Right forelimb (tissue), 1 donor: ENCODE measurements at places on chromosomes 16 and 17.
A peak's percentile ranks its signal among the peaks of the same experiment; 100 is the strongest.

- DNase-seq: no peak
These were observed 22.7 kb downstream of the BCO1 start for GRCh38 chr16:81261049-81261648.

- DNase-seq: no peak
These were observed 21.4 kb upstream of the PVALEF start for GRCh38 chr17:81143717-81144422.

DNA sequence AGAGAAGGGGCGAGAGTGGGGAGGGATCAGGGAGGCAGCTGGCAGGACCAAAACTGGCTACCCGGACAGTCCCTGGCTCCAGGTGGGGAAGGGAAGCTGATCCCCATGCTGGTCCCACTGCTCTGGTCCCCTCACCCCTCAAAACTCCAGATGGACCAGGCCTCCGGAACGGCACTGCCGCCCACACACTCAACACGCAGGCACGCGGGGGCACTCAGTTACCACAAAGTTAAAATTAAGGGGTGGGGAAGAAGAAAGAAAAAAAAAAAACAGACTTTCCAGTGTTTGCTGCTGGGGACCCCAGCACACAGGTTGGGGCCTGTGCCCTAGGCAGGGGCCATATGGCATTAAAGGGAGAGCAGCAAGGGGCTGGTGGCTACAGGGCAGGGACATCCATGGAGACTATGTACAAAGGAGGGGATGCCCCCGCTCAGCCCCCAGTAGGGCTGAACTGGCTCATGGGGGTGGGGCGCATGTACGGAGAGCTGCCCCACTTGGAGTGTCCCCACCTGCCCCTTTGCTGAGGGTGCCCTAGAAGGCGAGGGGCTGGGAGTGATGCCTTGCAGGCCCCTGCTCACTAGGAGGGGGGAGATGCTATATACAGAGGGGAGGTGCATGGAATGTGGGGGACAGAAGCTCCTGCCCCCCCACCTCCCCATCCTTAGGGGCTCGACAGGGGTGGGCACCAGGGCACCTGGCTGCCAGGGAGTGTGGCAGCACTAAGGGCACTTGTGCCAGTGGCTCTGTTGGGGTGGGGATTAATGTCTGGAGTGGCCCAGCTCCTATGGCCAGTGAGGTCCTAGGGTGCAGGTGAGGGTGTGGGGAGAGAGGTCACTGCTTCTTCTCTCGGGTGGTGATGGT is 5.6 kb downstream of the TP53I13 start:
- no peak for DNase-seq

DNA sequence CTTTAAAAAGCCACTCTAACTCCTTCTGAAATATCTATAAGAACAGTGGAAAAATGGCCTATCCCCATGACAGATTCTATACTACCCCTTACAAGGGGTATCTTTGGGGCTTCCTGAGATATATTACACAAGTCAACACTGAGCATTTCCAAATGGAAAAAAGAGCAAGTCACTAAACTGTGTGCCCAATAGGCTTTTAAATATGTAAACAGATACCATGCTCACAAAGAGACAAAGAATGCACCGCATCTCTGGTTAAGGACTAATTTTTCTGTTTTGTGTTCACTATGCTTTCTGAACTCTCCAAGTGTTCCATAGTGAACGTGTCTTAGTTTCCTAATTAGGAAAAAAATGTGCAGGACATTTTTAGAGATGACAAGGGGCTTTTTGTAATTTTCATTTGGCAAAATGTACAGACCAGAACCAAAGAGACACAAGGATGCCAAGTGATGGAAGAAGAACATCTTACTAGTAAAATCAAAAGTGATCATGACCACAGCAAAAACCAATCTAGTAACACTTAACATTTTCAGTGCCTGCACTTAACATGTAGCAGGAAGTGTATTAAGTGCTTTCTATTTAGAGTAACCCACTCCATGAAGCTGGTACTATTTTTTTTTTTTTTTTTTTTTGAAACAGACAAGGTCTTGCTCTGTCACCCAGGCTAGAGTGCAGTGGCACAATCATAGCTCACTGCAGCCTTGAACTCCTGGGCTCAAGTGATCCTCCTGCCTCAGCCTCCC is 21.5 kb downstream of the MYH11 start:
- no peak for DNase-seq

DNA sequence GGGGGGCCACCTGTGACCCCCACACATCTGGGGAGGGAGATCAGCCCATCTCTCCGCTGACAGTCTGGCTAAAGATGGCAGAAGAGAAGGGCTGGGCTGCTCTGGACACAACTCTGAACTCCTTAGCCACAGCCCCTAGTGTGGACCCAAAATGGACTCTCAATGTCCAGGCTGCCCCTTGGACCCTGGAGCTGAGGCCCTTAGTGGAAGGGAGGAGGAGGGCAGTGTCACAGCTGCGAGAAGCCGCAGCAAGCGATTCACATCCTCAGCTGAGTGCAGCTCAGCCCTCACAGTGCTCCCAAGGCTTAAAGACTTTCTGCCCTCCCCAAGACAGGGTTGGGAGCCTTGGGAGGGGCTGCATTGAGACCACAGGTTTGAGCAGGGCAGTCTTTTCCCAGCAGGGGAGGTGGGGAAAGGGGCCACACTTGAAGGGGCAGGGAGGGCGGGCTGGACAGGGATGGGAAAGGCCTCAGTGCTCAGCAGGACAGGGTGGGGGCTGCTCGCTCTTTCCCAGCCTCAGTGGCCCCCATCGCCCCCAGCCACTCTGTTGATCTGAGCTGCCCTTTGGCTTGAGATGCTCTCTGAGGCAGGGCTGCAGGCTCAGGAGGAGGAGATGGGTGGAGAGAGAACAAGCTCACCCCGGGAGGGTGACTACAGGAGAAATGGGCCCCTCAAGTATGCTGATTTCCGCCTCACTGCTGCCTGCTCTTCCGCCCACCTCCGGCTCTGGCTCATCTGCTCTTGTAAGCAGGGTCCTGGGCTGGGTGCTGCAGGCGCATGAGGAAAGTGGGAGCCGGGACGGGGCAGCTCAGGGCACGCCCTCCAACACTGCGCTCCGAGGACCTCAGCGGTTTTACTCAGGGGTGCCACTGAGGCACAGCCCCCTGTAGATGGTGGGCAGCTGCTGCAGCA is 50.9 kb upstream of the MTSS2 start:
- DNase-seq: no peak

GRCh38 chr16:89374393-89374960 is 115.9 kb downstream of the ANKRD11 start:
- DNase-seq: no peak

GRCh38 chr16:86563469-86564345 is 2.9 kb upstream of the FOXC2 start:
- peak; percentile 92 for DNase-seq

DNA sequence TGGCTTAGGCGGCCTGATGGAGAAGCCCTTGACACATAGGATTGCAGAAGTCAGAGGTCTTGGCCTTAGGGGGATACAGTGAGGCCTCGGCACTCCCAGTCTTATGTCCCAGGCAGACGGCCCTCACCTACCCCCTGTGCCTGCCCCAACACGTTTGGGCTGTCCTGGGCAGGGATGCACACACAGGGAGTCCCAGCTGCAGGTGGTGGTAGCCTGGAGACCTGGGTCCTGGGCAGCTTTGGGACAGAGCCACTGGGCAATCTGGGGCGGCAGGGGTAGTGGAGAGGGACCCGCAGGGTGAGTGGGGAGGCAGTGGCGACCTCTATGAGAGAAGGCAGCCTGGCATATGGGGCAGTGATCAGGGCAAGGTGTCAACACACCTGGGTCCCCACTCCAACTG is 48.3 kb downstream of the SDK2 start:
- DNase-seq: no peak

- DNase-seq: no peak
These were observed 102.5 kb downstream of the PARN start for GRCh38 chr16:14527411-14528044.

DNA sequence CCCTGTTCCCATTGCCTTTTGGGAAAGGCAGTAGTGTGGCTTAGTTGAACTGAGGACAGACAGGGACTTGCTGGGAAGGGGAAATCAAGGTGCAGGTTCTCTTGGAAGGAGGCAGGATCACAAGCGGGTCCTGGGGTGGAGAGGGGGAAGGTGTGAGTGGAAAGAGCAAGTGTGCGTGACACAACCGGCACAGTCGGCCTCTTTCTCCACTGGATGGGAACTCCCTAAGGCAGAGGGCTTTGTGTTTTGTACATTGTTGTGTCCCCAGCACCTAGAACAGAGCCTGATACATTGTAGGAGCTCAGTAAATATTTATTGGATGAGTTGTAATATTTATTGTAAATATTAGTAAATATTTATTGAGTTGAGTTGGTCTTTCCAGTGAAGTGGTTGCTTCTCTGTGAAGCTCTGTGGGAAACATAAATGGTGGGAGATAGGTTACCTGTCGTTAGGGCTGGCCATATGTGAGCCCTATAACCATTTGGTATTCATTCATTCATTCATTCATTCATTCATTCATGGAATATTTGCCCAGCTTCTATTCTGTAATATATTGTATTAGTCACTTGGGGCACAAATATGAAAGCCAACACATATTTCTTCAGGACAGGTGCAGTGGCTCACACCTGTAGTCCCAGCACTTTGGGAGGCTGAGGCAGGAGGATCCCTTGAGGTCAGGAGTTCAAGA is 34.0 kb downstream of the SMARCE1 start:
- no peak for DNase-seq

- DNase-seq: no peak
These were observed at the start of gene UNC13D for GRCh38 chr17:75843577-75844529. Gene UNC13D, minus strand, starts transcription at chr17:75844404. Its CDS starts 67 bp downstream, at chr17:75844337.
